A549 treated with RU486 at 1 μM for 4 hours (cell line): ENCODE measurements at places on chromosomes 3 and 15. TPM values are rescaled to one million over a fixed set of nuclear protein-coding genes. Genes with fewer than 3 reads are reported as not detected.

Gene IQCH
- 1.4 to 3.5 TPM (median 1.5 TPM) in 5 replicates for total RNA-seq

Gene RPUSD2
- total RNA-seq: 12.0 to 17.8 TPM (median 17.0 TPM) in 5 replicates

Gene STT3B
- total RNA-seq: 54.9 to 102 TPM (median 76.7 TPM) in 5 replicates

Gene GOLGA8S
- total RNA-seq: 0.09 to 0.16 TPM (median 0.14 TPM) in 5 replicates

Gene DNAH12
- 0.02 to 0.13 TPM (median 0.04 TPM) in 3 of 5 replicates, not detected in the others for total RNA-seq

Gene TRH
- not detected in 5 replicates for total RNA-seq

Gene FETUB
- 0.07 to 0.37 TPM (median 0.26 TPM) in 3 of 5 replicates, not detected in the others for total RNA-seq

Gene SH3BP5
- 18.5 to 22.0 TPM (median 20.1 TPM) in 5 replicates for total RNA-seq

Gene DUOX1
- total RNA-seq: 0.02 TPM in 1 of 5 replicates, not detected in the others

Gene RHCG
- total RNA-seq: 30.6 to 43.6 TPM (median 33.0 TPM) in 5 replicates

Gene CFAP161
- not detected in 5 replicates for total RNA-seq

Gene DNAJA4
- 0.05 to 0.11 TPM in 2 of 5 replicates, not detected in the others for total RNA-seq
